ENCODE measurements at places on chromosomes 11 and 22.

DNA sequence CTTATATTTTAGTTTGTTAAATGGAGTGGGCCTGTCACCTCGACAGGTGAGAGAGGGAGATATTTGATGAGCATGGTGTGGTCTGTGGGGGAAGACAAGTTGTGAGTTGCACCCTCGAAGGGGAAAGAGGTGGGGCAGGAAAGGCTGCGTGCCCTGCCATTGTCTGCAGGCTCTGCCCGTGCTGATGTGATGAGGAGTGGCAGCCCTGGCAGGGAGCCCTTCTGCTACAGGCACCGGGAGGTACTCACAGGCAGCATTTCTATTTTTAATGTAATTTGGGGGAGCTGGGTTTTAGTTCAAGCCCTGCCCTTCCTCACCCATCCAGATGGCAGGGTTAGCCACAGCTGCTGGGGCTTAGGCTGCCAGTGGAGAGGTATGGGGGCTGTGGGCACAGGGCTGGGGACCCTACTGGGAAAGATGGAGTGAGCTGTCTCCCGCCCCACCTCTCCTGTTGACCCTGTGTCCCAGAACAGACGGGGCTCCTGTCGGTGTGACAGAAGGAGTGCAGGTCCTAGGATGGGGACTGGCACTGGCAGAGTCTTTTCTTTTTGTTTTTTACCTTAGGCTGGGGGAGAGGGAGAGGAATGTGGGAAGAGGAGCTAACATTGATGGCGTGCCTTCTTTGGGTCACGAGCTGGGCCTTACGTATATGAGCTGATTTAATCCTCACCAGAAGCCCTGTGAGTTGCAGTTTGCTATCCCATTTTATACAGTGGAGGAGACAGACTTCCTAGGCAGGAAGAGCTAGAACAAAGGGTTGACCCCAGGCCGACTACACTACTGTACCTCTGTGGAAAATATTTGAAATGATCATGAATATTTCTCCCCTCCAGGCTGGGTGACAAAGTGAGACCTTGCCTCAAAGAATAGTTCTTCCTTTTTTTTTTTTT lies 51.6 kb downstream of the CEP164 start:
- DNase-seq, result no peak

- no peak for DNase-seq
Observed at GRCh38 chr11:4184163-4184916, 89.7 kb downstream of the RRM1 start.

GRCh38 chr11:126318574-126319373 lies 14.9 kb downstream of the DCPS start:
- DNase-seq, result no peak

DNA sequence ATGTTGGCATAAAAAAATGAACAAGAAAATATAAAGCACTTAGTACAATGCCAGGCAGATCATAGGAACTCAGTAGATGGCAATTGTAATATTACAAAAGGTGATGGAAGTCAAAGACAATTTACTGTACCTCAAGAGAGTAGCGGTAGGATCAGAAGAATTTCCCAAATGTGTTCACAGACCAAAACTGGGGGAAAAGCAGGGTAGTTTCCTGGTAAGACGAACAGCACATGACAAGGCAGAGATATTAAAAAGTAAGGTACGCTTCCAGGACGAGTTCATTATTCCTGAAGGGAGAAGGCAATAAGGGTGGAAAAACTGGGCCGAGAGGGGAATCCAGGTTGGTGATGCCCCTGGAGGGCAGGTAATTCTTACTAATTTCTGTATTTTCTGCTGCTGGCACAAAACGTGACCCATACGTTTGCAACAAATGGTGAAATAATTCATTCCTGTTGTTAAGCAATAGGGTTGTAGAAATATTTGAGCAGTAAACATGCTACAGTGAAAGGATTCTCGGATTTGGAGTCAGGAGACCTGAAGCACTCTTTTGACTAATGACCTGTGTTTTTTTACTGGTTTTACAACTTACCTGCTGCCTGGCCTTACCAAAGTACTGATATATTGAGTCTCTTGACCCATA lies 786 bp upstream of the ANKRD42 start:
- DNase-seq, result no peak

- DNase-seq, result no peak
Observed at GRCh38 chr11:2262301-2263070, 7.9 kb downstream of the ASCL2 start.

DNA sequence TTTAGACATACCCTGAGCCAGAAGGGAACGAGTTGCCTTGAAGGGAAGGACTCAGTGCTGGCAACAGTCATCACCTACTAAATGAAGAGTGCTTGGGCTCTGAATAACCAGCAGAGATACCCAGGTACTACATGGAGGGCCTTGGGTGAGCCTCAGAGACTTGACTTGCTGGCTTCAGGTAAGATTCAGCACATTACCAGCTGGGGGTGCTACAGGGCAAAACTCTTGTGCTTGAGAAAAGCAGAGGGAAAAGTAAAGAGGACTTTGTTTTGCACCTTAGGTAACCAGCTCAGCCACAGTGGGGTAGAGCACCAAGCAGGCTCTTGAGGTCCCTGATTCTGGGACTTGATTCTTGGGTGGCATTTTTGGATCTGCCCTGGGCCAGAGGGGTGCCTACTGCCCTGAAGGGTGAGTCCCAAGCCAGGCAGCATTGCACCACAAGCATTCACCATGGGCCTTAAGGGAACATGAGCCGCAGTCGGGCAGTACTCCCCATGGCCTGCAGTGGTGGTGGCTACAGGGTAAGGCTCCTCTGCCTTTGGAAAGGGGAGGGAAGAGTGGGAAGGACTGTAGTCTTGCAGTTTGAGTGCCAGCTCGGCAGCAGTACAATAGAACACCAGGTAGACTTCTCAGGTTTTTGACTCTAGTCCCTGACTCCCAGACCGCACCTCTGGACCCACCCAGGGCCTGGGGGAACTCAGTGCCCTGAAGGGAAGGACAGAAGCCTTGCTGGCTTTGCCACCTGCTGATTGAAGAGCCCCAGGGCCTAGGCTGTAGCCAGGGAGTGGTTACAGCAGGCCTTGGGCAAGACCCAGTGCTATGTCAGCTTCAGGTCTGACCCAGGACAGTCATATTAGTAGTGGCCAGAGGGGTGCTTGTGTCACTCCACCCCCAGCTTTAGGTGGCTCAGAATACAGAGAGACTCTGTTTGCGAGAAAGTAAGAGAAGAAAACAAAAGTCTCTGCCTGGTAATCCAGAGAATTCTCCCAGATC lies 22.7 kb upstream of the PLEKHA7 start:
- DNase-seq, result peak; percentile 71

GRCh38 chr11:17005646-17006045 lies 8.6 kb downstream of the PLEKHA7 start:
- no peak for DNase-seq

DNA sequence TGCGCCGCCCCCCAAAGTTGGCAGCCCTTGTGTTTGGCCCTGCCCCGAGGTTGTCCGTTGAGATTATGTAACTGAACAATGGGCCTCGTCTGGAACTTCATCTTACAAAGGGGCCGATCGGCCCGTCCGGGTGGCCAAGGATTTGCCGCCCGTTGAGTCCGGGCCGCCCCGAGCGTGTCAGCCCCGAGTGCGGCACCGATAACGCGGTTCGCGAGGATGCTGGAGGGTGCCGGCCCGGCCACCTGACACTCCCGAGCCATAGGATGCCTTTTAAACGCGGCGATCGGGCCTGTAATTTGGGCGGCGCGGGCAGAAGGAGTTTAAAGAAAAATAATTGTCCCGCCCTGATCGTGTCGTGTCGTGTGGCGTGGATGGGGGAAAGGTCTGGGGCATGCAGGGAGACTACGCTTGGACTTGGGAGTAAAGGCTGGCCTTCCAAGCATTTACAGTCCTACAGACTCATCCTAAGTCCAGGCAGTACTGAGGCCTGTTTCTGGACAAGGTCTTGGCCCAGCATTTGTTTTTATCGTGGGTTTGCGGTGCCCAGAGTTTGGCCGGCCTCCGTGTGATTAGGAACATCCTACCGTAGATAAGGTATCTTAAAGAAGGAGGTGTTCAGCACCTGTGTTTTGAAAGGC lies 1.3 kb downstream of the WEE1 start:
- peak; percentile 65 for DNase-seq

- DNase-seq, result no peak
Observed at GRCh38 chr11:76880314-76880713, 19.6 kb downstream of the ACER3 start.

DNA sequence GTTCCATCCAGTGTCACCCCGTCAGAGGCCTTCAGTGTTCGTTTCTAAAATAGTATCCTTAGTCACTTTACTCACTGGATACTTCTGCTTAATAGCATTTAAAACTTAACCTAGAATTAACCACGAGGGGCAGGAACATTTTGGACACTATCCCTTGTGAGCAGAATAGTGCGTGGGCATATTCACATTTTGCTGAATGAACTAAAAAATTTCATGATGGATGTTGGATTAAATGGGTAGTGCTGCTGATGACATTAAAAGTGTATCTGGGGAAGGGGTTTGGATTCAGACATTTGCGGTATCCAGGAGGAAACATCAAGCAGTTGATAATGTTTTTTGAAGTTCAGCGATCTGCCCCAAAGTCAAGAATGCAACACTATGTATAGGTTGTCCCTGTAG lies 750 bp upstream of the NAT10 start:
- no peak for DNase-seq

DNA sequence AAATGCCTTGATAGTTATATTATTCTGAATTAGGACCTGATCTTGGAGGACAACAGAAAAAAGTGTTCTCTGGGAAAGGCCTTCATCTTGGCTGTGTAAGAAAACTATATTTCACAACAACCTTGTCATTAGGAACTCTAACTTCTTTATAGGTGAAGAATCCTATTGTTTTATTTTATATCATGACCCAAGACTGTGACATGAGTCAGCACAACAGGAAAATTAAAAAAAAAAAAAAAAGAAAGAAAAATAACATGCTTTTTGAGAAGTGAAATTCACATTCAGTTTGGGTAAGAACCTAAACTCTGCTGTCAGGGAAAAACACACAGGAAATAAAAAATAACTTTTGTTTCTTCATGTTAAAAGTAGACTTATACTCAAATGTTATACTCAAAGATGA lies 11.7 kb upstream of the FOLR2 start:
- no peak for DNase-seq

DNA sequence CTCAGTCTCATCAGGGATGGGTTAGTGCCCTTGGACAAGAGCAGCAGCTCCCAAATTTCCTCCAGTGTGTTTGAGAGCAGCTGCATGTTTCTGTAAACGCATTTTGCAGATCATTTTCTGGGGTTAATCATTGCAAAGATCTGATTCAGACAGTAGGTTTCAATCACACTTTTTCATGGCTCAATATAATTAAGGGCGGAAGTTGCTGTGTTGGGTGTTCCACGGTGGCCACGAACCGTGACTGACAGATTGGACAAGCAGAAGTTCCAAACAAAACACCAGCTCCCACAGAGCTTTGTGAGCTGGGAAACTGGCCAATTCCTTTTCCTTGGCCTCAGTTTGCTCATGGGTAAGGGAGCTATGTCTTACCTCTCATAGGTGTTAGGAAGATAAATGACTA lies 8.4 kb upstream of the RASSF10 start:
- DNase-seq, result no peak

- DNase-seq, result no peak
Observed at GRCh38 chr11:34798985-34799384, 117.2 kb downstream of the APIP start.

DNA sequence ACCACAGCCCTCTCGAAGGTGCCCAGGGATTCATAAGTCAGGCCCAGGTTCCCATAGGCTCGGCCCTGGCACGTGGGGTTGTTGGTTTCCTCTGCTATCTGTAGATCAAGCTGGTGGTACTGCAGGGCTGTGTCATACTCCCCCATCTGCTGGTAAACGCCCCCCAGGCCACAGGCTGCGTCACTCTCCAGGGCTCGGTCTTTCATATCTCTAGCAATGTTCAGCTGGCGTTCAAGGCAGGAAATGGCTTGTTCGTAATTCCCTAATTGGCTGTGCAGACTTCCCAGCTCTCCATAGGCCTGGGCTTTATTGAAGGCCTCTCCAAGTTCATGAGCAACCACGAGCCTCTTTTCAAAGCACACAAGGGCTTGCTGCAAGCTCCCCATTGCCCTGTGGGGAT lies 186.4 kb upstream of the PITPNB start:
- DNase-seq, result peak; percentile 46

DNA sequence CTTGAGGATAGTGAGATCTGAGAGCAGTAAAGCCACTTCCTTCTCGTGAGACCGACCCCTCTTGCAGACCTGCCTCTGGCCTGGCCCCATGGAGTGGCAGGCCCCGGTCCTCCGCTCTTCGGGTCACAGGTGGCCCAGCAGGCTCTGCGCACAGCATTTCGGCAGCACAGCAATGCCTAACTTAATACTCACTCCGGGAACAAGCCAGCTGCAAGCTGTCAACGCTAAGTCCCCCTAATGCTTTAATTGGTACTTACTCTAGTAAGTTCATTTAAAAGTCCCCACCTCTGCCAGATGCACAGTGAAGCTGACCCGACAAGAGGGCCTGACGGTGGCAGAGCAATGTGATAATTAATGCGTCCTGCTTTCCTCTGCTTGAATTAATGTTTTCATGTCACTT lies 349.3 kb upstream of the B3GAT1 start:
- no peak for DNase-seq

DNA sequence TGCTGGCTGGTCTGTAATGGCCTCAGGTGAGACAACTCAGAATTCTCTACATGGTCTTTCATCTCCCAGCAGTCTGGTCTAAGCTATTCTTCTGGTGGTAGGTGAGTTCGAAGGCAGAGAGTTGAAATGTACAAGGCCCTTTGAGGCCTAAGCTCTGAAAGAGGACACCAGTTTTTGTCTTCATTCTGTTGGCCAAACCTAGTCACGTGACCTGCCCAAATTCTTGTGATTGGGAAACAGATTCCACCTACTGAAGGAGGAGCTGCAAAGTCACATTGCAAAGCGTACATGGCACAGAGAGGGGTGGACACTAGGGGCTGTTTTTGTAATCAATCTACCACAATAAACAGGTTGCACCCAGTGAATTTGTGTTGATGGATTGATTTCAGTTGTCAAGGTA lies 193.5 kb downstream of the NAV2 start:
- peak; percentile 67 for DNase-seq

- DNase-seq, result no peak
Observed at GRCh38 chr11:35073691-35074419, 65.1 kb upstream of the CD44 start.

GRCh38 chr11:1879941-1880720 lies 11.6 kb downstream of the PRR33 start:
- DNase-seq, result no peak
